ENCODE measurements at places on chromosomes 2 and 18. TPM values are rescaled to one million over a fixed set of nuclear protein-coding genes. Genes with fewer than 3 reads are reported as not detected.

ANO7 gene
- total RNA-seq, result 0.80 TPM

ZEB2 gene
- total RNA-seq, result 89.1 TPM

CTAGE1 gene
- not detected for total RNA-seq

GRCh38 chr2:209986415-209986814 is 16.0 kb upstream of the RPE start:
- DNase-seq, result no peak

- DNase-seq, result no peak
Observed at GRCh38 chr2:45986509-45986908, 310.7 kb upstream of the EPAS1 start.

DNA sequence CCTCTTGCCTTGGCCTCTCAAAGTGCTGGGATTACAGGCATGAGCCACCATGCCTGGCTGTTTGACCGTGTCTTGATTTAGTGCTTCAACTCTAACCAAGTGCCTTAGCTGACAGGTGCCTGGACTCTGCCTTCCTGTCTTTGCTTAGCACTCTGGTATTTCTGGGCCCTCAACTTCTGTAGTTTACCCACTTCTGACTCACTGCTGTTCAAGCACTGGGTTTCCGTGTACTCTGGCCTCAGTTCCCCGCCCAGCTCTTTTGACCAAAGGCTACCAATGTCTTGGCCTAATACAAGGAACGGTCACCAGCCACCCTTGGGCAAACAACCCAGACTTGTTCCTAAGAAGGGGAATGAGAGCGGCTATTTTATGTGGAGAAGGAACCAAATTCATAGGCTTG is 35.7 kb upstream of the CABLES1 start:
- no peak for DNase-seq

DNA sequence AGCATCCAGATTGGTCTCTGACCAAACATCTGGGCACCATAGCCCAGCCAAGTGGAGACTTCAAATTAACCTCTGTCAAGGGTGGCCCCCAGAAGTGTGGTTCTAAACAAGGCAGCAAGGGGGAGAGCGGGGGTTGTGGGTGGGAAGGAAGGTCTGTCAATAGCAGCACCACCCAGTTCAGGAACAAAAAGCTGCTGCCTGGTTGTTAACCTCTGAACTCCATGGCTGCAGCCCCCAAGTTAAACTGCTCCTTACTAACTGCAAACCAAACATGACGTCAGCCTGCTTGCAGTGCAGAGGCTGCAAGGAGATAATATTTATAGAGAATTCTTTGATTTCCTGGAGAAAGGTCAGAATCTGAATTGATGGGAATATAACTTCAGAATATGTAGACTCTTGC is 76.5 kb downstream of the ARL4C start:
- no peak for DNase-seq

GRCh38 chr2:10124538-10125045 is 2.1 kb downstream of the RRM2 start:
- no peak for DNase-seq

DNA sequence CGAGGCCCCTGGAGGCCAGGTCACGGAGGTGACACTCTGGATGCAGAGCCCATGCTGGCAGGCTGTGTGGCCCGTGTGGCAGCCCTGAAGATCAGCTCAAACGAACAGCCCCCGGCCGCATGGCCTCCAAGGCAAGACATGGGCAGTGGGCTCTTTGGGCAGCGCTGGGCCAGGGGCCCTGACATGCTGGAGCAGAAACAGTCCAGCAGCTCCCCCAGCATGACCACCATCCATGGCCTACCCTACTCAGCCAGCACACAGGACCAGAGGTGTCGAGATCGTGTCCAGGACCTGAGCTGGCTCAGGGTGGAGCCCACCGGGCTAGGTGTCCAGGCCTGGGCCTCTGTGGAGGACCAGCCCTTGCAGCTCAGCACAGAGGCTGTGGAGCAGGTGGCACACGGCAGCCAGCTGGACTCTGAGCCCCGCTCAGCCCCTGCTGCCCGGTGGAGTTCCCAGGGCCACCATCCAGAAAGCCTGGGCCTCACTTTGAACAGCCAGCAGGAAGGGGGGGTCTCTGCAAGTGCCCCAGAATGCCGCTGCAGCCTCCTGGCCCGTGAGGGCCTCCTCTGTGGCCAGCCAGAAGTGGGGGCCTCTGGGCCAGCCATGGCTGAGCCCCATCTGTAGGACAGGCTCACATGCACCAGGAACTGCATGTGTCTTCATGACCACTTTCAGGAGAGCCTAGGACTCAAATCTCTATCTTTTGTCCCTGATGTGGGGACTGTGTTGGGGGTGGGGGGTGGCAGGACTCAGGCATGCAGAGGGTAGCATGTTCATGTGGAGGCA is 8.9 kb downstream of the AMER3 start:
- no peak for DNase-seq

GRCh38 chr18:3449512-3450011 is 410 bp upstream of the TGIF1 start:
- peak; percentile 83 for DNase-seq

GRCh38 chr2:240958366-240959213 is 39.8 kb upstream of the SNED1 start:
- DNase-seq, result no peak

DNA sequence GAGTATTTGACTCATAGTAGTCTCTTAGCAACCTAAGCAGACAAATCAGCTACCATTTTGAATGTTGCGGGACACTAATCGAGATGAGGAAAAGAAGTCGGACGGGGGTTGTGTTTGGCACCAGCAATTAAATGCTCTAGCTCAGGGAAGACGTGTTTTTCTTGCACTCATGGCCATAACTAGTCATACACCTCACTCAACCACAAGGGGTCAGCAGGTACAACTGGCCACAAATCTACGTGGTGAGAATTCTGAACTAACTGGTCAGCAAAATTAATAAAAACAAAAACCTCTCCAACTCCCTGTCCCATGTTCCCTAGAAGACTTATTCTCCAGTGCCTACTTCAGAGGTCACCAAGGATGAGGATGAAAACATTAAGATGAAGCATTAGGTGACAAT is 1467.8 kb downstream of the DPP10 start:
- no peak for DNase-seq

GRCh38 chr2:43749583-43749982 is 24.3 kb upstream of the DYNC2LI1 start:
- DNase-seq, result no peak

- no peak for DNase-seq
Observed at GRCh38 chr2:26914659-26915310, 55.7 kb upstream of the MAPRE3 start.

- no peak for DNase-seq
Observed at GRCh38 chr2:167957662-167958061, 289.7 kb downstream of the STK39 start.

- DNase-seq, result no peak
Observed at GRCh38 chr2:24009680-24010476, at the start of gene MFSD2B. Gene MFSD2B (plus strand): TSS chr2:24010085. CDS start chr2:24010097, 12 bp downstream.

DNA sequence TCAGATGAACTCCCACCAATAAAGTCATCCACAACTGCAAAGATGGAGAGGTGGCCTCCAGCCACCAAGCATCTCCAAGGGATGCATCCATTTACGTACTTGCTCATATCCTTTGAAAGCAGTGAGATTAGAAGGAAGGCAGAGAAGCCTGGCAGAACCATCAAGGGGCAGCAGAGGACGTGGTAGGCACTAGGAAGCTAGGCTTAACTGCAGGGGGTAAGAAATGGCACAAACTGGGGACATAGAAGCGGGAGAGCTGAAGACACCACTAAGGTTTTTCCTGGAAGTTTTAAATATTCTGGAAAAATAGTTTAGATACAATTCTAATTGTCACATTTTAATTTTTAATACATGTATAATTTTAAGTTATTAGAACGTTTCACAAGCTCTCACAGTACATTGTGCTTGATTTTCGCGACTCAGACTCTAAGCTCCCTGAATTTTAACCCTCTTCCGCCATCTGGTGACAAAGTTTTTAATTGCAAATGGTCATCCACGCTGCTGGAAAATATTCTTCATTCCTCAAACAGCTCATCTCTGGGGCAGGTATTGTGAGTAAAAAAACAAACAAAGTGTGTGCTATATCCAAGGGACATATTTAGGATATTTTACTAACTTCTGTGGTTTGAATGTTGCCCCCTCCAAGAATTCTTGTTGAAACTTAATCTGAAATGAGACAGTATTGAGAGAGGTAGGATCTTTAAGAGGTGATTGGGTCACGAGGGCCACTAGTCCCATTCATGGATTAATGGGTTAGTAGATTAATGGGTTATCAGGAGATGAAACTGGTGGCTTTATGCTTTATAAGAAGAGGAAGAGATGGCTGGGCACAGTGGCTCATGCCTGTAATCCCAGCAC is 1.6 kb upstream of the PSTPIP2 start:
- no peak for DNase-seq
